ENCODE measurements at places on chromosomes 2 and 18. TPM values are rescaled to one million over a fixed set of nuclear protein-coding genes. Genes with fewer than 3 reads are reported as not detected.

Gene CPLX4
- not detected for total RNA-seq

- DNase-seq: no peak
Measured at GRCh38 chr2:17658251-17658843, 95.3 kb downstream of the SMC6 start.

DNA sequence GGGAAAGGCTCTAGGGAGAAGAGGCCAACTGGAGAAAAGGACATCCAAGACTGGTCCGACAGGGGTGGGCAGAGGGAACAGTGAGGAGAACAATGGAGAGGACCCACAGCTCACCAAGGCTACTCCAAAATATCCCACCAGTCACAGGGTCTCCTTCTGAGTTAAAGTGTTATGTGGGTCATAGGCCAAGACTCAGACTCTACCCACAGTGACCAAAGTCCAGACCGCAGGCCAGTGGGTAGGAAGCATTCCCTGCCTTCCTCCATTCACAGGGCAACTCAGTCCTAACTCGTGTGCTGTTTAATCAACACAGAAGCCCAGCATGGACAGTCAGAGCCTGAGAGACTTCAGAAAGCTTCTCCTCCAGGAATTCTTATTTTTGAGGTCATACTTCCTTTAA lies 260.6 kb downstream of the SMAD2 start:
- no peak for DNase-seq

DNA sequence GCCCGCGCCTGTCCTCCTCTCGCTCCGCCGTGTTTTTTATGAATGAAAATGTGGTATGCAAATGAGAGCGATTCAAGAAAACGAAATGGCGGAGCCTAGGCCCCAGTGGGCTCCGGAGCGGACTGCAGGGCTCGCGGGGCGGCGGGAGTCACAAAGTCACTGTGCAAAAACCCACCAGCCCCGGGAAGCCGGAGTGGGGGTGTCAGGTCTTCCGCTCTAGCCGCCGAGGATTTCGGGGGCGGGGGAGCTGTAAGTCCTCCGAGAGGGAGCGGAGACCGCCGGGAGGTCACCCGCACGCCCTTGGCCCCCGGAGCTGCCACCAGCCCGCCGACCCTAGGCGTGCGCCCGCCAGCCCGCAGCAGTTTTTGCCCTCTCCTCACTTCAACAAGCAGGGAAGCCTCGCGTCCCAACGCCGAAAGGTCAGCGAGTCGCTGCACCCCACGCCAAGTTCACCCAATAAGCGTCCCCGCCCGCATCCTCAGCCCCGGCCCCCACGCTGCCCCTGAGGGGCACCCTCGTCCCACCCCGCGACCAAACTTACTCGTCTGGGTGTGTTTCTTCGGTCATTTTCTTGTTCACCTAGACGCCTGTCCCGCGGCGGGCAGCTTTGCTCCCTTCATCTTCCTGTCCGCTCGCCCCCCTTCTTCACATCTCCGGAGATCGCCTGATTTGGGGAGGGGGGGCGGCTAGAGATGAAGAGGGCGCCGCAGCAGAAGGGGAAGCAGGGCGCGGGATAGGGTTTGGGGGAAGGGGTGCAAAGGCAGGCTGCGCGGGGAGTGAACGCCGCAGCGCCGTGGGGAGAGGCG lies 775 bp downstream of the SPRED2 start:
- DNase-seq: peak; percentile 57

Gene MEP1B
- total RNA-seq: not detected

DNA sequence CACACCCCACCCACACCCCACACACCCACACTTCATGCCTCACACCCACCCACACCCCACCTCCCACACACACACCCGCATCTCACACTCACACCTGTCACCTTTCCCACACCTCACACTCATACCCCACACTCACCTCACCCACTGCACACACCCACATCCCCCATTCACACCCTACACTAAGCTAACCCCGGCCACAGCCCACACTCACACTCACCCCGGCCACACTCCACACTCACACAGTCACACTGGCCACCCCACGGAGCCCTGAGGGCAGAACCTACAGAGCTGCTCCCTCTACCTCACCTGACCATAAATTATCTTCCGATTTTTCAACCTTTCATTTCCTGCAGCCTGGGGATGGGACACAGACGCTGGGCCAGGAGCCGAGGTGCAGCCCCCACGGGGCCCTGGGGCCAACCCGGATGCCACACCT lies 241.3 kb downstream of the HDAC4 start:
- DNase-seq: no peak

DNA sequence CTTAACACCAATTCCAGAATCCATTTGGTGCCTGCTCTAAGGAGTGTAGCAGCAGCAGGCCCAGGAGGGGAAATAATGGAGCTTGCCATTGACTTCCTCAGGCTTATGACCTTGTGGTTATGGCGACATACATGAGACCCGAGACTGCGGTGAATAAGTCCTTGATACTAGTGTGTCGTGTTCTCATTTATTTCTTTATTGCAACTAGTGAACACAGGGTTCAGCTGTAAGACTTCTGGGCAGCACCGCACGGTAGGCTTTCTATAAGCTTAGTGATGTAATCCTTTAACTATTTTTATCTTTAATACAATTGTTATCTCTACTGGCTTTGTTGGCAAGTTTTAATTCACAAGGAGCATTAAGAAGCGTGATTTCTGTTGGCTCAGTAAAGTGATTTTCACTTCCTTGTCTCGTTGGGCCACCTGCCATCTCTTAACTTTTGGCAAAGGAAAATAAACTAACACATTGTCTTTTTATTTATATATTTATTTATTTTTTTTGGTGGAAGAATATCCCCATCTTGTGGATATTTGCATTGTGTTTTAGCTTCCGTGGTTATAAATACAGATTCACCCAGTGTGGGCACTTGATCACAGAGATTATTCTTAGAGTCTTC lies 139.8 kb downstream of the LTBP1 start:
- no peak for DNase-seq

- DNase-seq: no peak
Measured at GRCh38 chr2:48250943-48251342, 279.0 kb upstream of the STON1 start.

Gene CAPN10
- 34.4 TPM for total RNA-seq

Gene LIMS2
- 112 TPM for total RNA-seq

Gene ACADL
- total RNA-seq: 9.0 TPM

- no peak for DNase-seq
Measured at GRCh38 chr2:28348149-28348567, 44.5 kb upstream of the FOSL2 start.

GRCh38 chr2:201257381-201257955 lies 2.9 kb upstream of the CASP8 start:
- no peak for DNase-seq

Gene ALKAL2
- 1.9 TPM for total RNA-seq

Measured in ureter (tissue), 1 donor.